ENCODE measurements at places on chromosomes 2 and 18.

GRCh38 chr2:45344502-45344901 is 266.6 kb downstream of the SRBD1 start:
- no peak for DNase-seq

DNA sequence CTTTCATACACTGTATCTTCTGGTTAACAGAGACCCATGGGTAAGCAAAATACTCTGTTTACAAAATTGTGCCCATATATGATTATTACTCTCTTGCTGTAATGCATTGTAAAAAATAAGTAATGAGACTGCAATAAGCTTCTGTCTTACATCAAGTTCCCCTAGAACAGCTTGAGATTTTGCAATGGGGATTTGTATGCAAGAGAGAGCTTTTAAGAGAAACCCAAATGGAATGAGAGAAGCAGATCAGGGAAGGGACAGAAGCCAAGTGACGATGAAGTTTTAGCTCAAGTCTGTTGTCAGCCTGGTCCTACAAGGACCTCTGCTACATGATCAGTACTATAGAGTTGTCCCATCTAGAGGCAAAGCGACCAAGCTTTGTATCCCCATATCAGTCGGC is 218.1 kb upstream of the VWC2L start:
- DNase-seq, result no peak

GRCh38 chr2:99850084-99850710 is 292.2 kb downstream of the AFF3 start:
- DNase-seq, result no peak

DNA sequence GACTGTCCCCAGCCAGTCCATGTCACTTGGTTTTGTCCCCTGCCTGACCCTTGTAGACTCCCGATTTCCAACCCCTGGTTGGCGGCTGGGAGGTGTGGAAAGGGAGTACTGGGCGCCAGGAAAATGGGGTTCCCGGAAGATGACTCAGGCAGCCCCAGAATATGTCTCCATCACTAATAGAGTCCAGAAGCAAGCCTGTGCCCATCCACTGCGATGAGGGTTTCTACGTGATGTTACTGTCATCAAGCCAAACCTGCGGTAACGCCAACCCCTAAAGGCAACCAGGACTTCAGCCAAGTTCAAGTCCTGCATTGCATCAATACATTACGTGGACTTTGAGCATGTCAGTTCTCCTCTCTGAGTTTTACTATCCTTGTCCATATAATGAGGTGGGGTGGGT is 62.0 kb upstream of the TAF1B start:
- no peak for DNase-seq

DNA sequence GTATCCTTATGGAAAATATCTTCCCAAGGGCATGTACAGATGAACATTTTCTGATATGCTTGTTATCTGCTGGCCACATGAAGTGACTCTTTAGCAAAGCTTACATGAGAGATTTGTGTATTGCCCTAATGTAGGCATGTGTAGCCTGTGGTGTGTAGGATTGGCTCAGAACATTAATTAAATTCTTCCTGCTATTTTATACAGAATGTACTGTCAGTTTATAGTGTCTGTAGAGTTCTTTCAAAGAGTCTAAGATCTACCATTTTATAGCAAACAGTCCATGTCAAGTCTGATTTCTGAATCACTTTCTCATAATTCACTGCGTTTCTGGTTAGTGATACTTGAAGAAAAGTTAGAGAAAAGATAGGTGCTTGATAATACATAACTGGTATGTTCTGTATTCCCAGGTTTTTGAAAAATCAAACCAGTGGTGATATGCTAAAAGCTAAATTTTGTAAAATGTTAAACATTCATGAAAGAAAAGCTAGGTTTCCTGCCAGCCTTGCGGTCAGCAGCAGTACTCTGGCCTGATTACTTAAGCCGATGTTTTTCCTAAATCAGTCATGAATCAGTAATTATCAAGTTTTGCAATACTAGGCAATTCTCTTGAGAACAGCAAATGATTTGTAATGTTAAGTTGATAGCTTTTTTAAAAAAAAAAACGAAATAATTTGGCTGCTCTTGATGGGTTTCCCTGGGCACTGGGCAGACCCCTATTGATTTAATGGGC is 30.9 kb upstream of the EFEMP1 start:
- DNase-seq, result peak; percentile 88

GRCh38 chr18:21316296-21316695 is 74.3 kb downstream of the GREB1L start:
- no peak for DNase-seq

GRCh38 chr2:216373896-216374295 is 1.6 kb upstream of the MARCHF4 start:
- no peak for DNase-seq

DNA sequence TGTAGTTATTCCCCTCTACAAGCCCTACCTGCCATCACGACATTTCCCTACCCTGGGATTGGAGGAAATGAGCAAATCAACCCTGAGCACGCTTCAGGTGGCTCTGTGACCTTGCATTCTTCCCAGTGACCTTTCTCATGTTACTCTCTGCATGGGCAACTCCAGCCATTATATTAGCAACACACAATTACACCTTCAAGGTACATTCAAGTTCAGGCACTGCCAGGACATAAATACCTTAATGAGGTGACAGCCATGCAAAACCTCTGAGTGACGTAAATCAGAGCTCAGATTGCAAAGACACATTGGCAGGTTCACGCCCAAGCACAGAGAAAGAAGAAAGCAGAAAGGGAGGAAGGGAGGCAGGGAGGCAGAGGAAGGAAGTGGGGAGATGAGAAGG is 68.7 kb upstream of the ALK start:
- no peak for DNase-seq

DNA sequence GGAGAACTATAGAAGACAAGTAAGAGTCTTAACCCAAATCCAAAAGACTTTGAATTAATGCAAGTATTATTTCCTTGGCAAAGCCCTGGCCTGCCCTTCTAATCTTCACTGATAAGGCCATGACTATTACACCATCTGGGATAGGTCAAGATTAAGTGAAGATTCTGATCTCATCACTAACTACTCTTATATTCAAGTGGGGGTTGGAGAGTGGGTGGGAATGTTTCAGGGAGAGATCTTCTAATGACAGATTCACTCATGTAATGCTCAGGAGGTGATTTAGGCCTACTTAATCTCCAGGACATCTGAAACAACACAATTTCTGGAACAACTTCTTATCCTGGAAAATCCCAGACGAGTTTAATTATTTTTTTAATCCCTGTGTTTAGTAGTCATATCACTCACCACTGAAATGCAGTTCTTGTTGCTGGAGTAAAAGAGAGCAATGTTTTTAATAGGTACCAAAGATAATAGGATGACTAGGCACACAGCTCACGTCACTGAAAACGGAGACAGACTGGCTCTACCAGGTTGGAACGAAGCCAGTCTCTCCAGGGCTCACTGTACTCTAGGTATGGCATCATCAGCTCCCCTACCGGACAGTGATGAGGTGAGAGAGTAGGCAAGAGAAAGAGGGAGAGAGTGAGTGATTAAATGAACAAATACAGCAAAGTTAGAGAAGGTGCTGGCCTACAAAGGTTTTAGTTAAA is 133.1 kb downstream of the NCKAP5 start:
- peak; percentile 49 for DNase-seq

DNA sequence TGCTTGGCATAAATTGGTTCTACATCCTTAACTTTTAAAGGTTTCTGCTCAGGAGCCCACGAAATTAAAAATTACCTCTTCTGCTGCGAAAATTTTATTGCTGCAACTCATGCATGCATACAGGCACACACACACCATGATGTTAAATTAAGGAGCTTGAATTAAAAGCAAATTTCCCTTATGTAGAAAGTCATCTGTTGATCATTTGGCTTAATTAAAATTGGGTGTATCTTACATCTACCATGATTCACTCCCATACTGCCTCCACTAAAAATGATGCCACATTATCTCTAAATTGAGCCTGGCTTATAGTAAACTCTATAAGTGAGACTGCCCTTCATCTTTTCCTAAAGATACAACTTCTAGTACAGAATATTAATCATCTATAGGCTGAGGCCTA is 145.4 kb downstream of the NCK2 start:
- no peak for DNase-seq

GRCh38 chr2:121887513-121888188 is 132.2 kb downstream of the TSN start:
- DNase-seq, result no peak

DNA sequence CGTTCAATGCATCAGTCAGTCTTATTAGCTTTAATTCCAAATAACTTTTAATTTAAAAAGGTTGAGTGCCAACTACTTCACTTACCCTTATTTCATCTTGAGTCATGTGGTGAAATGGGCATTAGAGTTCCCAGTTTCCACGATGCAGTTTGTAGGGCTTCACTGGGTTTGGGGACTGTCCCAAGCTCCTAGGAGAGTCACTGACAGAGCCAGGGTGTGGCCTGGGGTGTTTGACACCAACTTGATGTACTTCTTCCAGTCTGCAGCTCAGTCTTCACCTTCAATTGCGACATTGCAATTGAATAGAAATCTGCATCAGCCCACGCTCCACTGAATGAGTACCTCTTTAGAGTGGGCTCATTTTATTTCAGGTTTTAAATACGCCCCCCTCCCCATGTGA is 165.3 kb downstream of the ARL4C start:
- DNase-seq, result no peak

DNA sequence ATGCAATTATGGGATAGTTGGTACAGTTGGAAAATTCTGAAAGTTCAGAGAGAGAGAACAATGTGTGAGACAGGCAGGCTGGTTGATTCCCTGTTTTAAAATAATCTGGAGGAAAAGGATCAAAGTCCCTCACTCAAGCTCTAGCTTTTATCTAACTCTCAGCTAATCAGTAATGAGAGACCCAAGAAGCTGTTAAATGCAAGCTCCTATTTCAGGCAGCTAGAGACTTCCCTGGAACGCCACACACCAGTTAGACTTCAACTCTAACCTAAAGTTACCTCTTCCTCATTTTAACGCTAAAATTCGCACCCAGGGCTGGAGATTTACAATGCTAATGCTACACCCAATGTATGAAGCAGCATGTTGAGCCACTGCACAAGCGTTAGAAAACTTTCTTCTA is 243.1 kb downstream of the EN1 start:
- no peak for DNase-seq

DNA sequence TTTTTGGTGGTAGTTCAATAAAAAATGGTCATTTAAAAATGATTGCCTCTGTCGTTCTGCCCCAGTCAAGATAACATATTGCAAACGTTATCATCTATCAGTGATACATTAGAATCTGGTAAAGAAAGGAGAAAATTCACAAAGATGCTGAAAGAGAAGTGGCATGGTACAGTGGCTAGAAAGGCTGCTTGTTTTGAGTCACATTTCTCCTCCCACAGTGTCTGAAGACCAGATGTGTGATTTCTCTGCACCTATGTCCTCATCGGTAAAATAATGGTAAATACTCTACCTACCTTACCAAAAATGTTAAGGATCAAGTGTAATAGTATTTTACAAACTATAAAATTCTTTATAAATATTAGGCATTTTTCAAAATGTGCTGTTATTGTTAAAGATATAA is 76.1 kb upstream of the NOSTRIN start:
- DNase-seq, result no peak
